ENCODE measurements at places on chromosomes 2 and 18.

DNA sequence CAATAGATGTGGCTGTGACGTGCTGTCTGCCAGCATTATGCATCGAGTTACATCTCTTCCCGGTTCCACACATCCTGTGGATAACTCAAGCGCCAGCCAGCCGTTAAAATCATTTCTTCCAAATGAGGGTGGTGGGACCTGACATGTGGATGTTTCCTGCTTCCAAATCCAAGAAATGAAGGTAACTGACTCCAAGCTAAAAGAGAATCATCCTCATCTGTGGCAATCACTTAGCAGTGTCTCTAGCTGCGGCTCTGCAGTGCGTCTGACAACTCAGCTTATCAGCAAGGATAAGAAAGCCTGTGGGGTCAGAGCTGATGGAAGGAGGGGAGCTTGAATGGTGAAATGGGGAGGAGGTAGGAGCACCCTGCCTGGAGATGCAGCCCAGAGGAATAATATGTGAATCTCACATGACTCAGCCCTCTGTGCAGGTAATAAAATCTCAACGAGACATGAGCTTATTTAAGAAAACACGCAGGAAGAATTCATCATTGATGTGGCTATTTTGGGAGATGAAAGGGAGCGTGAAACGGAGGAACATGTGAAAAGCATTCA, 382.2 kb upstream of the TRIB2 start:
- DNase-seq: no peak

GRCh38 chr2:195477248-195477995, 179.6 kb upstream of the SLC39A10 start:
- no peak for DNase-seq

- DNase-seq: no peak
Measured at GRCh38 chr2:168490946-168491605, 35.0 kb downstream of the CERS6 start.

GRCh38 chr18:11258039-11258610, 108.8 kb upstream of the PIEZO2 start:
- DNase-seq: no peak

GRCh38 chr2:26442707-26443106, 35.2 kb downstream of the OTOF start:
- DNase-seq: no peak

DNA sequence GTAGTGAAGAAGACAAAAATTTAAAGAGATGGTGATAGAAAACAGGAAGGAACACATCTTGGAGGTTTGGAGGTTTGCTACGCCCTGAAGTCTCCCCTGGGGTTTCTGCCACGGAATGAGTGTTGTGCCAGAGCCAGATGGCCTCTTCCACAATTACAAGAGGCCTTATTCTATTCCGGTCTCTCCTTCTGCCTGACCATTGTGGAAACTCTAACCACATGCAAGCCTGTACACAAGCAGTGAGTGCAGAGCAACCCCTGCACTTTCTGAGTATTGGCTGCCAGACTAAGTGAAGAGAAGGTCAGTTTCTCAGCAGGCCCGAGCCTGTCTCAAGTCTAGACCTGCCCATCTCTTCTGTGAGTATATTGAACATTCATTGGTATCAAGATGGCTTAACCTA, 22.7 kb upstream of the MYO1B start:
- DNase-seq: no peak

DNA sequence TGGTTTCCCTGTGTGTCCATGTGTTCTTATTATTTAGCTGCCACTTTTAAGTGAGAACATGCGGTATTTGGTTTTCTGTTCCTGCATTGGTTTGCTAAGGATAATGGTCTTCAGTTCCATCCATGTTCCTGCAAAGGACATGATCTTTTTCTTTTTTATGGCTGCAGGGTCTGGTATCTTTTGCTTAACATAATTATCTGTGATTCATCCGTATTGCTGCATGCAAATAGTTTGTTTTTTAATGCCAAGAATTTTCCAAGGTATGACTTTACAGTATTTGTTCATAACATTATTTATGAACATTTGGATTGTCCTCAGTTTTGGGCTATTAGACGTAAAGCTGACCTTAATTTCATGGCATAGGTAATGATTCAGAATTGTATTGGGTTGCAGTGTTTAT, 17.8 kb downstream of the GIGYF2 start:
- no peak for DNase-seq

DNA sequence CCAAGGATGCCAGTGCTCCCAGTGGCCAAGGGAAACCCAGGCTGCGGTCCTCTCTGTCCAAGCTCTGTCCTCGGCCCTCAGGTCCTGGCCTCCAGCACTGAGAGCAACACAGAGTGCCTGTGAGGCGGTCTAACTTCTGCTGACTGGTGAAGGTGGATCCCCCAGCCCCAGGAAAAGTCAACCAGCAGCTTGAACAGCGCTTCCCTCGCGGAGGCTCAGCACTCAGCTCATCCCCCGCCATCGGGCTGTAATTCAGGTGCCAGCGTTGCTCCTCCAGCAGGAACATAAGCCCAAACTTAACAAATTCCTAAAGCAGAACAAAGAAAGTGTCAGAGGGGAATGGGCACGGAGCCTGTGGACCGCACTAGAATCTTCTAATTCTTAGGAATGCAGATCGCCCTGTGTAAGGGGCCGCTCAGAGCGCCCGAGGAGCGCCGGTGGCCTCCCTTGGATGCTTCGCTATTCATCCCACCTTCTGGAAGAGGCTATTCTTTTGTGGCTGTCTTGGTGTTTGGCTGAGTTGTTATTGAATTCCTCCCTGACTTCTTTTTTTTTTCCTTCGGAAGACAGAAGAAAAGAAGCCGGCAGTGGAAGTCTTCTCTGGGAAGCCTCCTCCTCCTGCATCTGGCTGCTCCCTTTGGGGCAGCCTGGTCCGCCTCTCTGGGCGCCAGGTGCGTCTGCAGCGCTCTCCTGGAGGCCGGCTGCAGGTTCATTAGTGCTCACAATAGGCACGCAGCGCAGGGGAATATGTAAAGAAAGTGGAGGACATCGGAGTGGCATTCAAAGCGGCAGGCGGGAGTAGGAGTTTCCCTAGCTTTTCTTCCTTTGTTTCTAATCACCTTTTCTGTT, 905.6 kb downstream of the TSN start:
- DNase-seq: no peak

DNA sequence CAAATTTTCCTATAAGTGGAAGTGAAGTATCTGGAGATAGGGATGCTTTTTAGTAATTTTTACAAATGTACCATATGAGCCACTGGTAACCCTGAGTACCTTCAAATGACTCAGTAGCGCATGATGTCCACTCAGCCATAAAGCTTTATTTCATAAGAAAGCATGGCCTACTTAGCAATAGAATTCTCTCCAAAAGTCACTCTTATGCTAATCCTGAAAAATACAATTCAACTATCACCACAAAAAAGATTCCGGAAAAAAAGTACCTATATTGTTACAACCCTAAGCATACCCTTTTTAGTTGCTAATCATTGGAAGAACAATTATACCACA, 732.2 kb downstream of the SOCS6 start:
- DNase-seq: no peak

DNA sequence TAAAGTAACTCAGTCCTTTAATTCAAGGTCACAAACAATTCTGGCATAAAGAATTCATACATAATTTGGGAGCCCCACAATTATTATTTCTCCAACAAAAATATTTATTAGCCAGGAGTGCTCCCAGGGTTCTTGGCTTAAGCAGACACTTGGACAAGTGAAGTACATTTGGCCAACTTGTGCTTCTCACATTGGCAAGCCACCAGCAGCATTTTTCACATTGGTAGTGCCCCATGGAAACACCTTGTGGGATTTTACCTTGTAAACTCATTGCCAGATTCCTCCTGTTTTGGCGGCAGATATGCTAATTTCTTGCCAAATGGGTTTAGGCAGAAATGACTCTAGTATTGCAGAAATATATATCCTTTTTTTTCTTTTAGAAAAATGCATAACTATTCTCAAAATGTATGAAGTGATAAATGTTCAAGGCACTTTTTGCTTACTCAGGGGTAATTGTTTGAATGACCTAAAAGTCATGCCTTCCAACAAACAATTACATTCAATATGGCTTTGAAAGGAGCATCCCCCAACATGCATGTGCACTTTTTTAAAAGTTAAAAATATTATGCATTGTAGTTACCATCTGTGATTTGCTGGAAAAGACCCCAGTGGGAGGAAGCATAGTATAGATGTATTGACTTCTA, 113.5 kb downstream of the CSRNP3 start:
- DNase-seq: no peak

- DNase-seq: no peak
Measured at GRCh38 chr2:232543928-232544631, 4.6 kb downstream of the CHRNG start.

DNA sequence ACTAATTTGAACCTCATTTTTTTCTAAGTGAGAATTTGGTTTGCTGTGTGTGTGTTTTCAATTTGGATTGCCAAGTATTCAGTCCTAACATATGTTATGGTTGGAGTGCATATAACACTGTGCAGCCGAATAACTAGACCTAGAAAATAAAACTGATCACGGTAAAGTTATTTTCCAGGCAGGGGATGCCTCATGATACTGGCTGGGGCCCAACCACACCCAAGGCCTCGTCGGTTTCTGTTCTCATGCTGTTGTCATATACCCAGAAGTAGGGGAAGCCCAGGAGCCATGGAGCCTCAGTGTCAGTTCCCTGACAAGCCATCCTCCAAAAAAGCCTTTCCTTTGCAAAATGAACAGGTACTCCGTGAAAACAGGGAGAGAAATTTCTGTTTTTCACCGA, 160.2 kb downstream of the GBX2 start:
- DNase-seq: no peak

- no peak for DNase-seq
Measured at GRCh38 chr2:150047620-150048222, 439.7 kb downstream of the RND3 start.

DNA sequence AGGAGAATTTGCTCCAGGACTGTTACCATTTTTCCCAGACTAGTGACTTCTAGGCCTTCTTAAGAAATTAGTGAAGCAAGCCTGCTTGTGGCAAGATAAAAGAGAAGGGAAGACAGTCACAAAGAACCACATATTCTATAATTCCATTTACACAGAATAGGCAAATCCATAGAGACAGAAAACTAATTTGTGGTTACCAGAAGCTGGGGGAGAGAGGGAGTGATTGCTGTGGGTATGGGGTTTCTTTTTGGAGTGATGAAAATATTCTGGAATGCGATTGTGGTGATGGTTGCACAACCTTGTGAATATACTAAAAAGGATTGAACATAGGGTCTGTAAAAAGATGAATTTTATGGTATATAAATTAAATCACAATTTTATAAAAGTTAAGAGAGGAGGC, 37.5 kb upstream of the SIX2 start:
- DNase-seq: no peak

DNA sequence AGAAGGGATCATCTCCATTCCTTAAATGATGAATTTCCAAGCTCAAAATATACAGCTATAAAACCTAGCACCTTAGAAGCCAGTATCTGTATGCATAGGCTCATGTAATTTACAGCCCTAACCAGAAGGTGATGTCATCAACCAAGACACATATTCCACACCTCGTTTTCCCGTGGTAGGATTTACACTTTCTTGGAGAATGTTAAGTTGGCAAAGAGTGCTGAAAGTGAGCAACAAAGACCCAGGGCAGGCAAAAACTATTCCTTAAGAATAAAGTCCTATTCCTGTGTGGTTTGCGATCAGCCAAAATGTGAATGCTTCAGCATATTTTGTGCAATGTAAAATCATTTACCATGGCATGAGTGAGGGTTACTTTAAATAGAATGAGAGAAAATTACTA, 247.1 kb downstream of the OSR1 start:
- DNase-seq: no peak

GRCh38 chr2:40716879-40717278, 265.0 kb upstream of the SLC8A1 start:
- DNase-seq: no peak

GRCh38 chr2:165889158-165889557, 64.4 kb downstream of the TTC21B start:
- DNase-seq: no peak

GRCh38 chr2:67013821-67014220, 383.3 kb upstream of the ETAA1 start:
- DNase-seq: no peak

- DNase-seq: no peak
Measured at GRCh38 chr2:158979772-158980171, 11.3 kb downstream of the TANC1 start.

DNA sequence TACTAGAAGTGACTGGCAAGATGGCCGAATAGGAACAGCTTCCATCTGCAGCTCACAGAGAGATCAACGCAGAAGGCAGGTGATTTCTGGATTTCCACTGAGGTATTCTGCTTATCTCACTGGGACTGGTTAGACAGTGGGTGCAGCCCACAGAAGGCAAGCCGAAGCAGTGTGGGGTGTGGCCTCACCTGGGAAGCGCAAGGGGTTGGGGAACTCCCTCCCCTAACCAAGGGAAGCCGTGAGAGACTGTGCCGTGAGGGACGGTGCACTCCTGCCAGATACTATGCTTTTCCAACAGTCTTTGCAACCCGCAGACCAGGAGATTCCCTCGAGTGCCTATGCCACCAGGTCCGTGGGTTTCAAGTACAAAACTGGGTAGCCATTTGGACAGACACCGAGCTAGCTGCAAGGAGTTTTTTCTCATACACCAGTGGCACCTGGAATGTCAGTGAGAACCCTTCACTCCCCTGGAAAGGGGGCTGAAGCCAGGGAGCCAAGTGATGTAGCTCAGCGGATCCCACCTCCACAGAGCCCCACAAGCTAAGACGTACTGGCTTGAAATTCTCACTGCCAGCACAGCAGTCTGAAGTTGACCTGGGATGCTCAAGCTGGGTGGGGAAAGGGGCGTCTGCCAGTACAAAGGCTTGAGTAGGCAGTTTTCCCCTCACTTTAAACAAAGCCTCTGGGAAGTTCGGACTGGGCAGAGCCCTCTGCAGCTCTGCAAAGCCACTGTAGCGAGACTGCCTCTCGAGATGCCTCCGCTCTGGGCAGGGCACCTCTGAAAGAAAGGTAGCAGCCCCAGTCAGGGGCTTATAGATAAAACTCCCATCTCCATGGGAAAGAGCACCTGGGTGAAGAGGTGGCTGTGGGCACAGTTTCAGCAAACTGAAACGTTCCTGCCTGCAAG, 40.1 kb downstream of the PLEK start:
- DNase-seq: no peak

All from activated naive CD4-positive, alpha-beta T cell (primary cell).